ENCODE measurements at places on chromosomes 7 and 10.

DNA sequence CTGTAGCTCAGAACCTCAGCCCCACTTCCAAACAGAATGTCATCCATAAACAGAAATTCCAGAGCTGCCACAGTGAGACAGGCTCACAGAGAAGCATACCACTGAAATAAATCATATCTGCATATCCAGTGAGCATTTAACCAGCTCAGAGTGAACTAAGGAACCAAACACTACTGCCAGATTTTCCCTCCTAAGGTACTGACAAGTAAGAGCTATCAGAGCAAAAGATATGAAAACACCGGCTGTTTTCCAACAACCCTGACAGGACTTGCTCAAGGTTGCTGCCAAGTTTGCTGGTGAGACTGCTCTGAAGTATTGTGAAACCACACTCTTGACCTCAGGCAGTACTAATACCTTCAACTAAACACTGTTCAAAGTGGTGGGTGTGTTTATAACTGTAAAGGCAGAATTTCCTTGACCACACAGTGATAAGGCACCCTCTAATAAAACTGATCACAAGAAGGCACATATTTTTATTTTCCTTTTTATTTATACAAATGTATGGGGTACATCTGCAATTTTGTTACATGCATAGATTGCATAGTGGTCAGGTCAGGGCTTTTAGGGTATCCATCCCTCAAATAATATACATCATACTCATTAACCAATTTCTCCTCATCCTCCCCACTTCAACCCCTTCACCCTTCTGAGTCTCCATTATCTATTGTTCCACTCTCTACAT is 18.3 kb downstream of the SGMS1 start:
- no peak for DNase-seq

DNA sequence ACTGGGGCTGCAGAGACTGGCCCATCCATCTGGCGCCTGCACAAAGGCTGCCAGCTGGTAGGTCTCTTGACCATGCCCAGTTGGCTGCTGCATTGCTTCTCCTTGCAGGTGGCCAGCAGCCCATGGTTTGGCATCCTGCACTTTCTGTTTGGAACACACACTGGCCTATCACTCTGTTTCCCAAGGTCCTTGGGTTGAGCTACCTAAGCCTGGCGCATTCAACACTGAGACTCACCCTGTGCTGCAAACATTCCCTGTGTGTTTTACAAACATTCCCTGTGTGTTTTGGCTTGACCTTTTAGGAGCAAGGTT is 55.5 kb downstream of the TACR2 start:
- no peak for DNase-seq

GRCh38 chr10:58086763-58087150 is 180.9 kb downstream of the IPMK start:
- DNase-seq = no peak

- DNase-seq = no peak
Measured at GRCh38 chr7:127252377-127252713, 396 bp downstream of the GRM8 start.

- no peak for DNase-seq
Measured at GRCh38 chr10:1130226-1130625, 74.0 kb downstream of the WDR37 start.

DNA sequence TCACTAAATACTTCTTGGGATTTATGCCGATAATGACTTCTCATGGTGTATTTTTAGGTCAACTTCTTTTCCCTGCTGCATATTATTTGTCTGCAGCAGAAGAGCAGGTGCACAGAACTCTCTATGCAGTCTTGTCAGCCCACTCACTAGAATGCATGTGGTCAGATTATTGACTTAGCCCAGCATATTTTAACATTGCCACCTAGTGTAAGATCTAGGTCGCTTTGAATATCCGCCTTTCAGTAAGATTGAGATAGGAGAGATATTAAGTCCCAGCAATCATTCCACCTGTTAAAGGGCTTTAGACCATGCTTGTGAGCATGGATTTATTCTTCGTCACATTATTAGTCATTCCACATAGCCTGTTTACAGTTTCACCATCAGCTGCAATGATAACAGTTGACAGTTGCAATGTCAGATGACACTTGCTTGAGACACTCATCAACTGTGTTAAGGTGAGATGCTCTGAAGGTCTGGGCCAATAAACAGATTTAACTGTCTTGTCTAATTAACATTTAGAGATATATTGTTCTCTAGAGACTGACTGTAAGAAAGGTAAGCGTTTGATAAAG is 491.7 kb downstream of the ARL4A start:
- DNase-seq = no peak

GRCh38 chr10:108812296-108812695 is 1111.0 kb downstream of the XPNPEP1 start:
- DNase-seq = no peak

DNA sequence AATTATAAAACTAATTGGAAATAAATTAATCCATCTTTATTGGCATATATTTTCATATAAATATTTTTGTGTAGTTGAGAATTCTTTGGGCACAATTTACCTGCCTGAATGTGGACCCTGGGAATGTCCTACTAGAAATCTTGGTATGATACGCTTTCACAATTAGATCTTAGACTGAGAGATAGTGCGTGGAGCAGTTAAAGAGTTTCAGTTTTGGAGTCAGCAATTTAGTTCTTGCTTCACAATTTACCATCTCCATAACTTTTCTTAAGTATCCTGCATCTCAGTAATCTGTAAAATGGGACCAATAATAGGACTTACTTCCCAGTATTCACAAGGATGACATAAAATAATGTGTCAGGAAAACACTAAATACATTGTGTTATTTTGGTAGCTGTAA is 2.0 kb downstream of the MTPN start:
- no peak for DNase-seq

GRCh38 chr7:81574723-81575326 is 195.0 kb downstream of the HGF start:
- no peak for DNase-seq

GRCh38 chr7:121042195-121042594 is 53.7 kb downstream of the CPED1 start:
- no peak for DNase-seq

DNA sequence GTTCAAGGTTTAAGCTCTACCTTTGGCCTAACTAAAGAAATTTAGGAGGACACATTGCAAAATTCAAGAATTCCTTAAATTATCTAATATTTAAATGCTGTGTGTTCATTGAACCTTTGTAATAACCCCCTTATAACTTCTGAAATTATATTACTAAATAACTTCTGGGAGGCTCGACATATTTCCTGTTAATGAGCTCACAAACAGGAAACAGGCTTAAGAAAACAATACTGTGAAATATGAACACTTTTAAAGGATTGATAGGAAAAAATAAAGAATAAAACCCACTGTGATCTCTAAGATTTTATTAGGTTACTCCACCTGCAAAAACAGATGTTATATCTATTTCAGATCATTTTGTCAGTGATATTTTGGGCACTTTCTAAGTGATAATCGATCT is 74.1 kb downstream of the FOXP2 start:
- DNase-seq = no peak

DNA sequence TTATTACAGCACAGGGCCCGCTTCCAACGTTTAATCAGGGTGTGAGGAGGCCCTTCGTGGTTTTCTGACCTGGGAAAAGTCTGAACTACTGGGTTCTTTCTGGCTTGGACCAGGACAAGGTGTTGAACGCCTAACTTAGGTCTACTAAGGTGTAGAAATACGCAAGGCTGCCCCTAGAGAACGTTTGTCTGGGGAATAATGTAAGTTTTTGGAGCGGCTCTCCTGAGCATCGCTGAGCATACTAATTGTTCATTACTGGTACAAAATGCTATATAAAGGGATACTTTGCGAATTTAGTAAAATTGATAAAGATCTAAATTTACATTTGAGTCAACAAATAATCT is 32.4 kb upstream of the TOMM7 start:
- DNase-seq = no peak

- no peak for DNase-seq
Measured at GRCh38 chr7:102819151-102819550, 70.4 kb downstream of the FAM185A start.

DNA sequence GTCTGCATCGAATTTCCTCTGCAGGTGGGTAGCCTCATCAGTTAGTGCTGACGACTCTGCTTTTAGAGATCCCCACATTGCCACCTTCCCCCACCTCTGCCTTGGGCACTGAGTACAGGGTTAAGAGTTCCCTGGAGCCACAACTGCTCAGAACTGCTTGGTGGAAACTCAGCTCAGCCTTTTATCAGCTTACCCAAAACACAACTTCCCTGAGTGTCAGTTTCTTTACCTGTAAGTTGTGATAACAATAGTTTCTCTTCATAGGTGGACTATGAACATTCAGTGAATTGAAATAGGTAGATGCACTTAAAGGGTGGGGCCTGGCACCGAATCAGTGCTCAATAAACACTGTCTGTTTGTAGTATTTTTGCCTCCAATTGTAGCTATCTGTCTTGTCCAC is 11.3 kb downstream of the ASB13 start:
- no peak for DNase-seq

DNA sequence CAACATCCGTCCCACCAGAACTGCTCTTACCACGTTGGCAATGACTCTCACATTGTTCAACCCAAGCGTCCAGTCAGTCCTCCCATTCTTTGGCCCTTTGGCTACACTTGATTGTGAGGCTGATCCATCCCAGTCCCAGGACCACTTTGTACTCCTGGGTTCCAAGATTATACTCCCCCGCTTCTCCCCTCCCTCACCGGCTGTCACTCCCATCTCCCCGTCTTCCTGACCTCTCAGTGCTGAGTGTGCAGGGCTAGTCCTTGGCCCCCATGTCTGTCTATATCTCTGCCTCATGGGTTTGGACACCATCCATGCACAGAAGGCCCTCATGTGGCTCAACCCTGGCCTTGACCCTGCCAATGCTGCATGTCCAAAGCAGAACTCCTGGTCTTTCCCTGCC is 12.5 kb downstream of the ARHGAP22 start:
- no peak for DNase-seq

DNA sequence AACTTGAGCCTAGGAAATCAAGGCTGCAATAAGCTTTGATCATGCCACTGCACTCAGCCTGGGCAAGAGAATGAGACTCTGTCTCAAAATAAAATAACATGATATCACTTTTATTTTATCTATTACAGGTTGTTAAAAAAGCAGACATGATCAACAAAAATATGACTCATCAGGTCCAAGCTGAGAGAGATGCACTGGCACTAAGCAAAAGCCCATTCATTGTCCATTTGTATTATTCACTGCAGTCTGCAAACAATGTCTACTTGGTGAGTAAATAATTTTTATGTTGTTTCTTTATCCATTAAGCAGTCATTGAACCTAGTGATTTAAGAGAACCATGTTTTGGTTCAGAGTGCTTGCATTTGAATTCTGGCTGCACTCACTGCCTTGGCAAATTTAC is 3.3 kb downstream of the MASTL start:
- no peak for DNase-seq

GRCh38 chr7:52958621-52959140 is 76.8 kb upstream of the POM121L12 start:
- DNase-seq = no peak

GRCh38 chr7:24284699-24285506 is 913 bp downstream of the NPY start:
- no peak for DNase-seq

DNA sequence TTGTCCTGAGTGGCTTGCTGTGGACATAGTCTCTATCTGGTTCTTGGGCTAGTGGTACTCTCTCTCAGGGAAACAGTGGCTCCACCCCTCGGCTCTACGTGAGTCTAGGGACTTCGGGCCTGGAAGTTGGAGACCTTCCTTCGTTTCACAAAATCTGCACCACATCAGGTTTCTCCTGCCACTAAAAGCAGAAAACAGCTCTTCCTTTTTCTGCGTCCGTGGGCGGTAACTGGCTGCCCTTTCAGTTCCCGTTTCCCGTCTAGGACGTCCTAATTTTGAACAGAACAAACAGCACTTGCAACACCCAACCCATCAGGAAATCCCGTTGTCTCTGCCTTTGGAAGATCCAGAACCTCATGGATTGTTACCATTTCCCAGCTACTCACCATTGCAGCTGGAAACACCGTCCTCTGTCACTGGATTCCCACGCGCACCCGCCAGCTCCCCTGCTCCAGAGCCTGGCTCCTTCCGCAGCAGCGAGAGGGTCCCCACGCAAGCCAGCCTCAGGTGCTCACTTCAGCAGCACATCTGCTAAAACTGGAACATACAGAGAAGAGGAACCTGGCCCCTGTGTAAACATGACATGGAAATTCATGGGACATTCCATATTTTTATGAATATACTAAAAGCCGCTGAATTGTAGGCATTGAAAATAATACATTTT is 311.4 kb upstream of the AKR1E2 start:
- no peak for DNase-seq
